ENCODE measurements at places on chromosomes 12 and 14.

DNA sequence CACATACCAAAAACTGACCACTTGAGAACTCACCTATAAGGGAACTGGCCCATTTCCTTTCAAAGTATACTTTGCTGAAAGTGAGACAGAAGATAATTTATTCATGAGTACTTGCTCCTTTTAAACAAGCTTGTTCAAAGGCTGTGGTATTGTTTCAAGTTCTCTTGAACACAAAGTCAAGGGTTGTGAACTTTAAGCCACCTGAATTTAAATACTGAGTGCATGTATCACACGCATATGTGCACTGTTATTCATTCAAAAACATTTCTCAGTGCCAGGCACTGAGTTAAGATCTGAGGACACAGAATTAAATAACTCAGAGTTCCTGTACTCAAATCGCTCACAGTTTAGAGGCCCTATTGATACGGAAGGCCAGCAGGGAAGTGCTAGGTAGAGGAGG is 19.1 kb upstream of the LDHB start:
- no peak for DNase-seq

DNA sequence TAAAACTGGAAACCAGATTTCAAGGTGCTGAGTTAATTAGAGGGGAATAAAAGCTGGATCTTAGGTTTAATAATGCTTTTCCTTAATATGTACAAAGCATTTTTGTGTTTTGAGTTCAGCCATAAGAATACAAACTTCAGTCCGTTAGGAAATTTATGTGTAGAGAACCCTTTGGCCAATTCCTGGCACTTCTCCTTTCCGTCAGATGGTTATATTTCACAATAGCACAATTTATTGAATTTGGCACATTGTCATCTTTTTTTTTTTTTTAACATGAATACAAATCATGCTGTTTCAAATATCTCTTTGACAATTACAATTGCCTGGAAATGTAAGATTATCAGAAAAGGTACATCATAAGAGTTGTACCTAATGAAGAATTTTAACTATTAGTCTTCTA is 56.2 kb upstream of the DDHD1 start:
- peak; percentile 50 for DNase-seq

- DNase-seq: no peak
Measured at GRCh38 chr12:90974286-90974685, 19.3 kb upstream of the CCER1 start.

GRCh38 chr14:73794146-73794545 is 57.5 kb upstream of the PTGR2 start:
- DNase-seq: no peak

- no peak for DNase-seq
Measured at GRCh38 chr14:103111232-103111868, 11.9 kb upstream of the TNFAIP2 start.

DNA sequence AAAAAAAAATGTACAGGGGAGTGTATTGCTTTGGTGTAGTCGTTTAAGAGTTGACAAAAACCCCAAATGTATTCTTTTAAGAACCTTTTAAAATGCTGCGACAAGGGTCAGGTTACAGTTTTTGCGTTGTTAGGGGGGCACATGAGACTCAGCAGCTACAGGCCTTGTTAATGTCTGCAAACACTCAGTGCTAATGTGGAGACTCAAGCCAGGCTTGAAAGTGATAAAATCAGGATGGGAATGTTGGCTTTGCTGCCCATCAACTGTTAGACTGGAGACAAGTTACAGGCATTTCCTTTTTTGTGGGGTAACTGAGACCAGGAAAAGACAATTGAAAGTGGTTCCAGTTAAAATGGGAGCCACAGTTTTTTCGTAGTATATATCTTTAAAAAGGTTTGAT is 84.8 kb downstream of the PRKCH start:
- no peak for DNase-seq

GRCh38 chr12:95215949-95216348 is 1.3 kb downstream of the FGD6 start:
- no peak for DNase-seq

DNA sequence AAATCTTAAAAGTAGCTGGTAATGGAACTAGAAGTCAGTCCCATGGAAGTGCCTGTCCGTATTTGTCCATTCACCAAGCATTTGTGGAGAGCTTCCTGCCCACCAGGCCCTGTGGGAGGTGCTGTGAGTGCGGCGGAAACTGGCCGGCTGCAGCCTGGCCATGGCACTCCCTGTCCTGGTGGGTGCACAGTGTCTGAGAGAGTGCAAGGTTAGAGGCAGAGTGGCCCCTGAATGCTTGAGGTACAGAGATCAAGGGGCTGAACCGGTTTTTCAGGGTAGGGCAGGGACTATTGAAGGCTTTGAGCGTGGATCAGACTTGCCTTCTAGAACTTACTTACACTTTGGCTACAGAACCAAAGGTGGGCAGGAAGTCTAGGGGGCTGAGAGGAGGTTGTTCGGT is 92.9 kb downstream of the ESR2 start:
- DNase-seq: no peak

- DNase-seq: no peak
Measured at GRCh38 chr14:50758945-50759344, 72.0 kb downstream of the NIN start.

- no peak for DNase-seq
Measured at GRCh38 chr12:65464930-65465329, 186.4 kb downstream of the MSRB3 start.

DNA sequence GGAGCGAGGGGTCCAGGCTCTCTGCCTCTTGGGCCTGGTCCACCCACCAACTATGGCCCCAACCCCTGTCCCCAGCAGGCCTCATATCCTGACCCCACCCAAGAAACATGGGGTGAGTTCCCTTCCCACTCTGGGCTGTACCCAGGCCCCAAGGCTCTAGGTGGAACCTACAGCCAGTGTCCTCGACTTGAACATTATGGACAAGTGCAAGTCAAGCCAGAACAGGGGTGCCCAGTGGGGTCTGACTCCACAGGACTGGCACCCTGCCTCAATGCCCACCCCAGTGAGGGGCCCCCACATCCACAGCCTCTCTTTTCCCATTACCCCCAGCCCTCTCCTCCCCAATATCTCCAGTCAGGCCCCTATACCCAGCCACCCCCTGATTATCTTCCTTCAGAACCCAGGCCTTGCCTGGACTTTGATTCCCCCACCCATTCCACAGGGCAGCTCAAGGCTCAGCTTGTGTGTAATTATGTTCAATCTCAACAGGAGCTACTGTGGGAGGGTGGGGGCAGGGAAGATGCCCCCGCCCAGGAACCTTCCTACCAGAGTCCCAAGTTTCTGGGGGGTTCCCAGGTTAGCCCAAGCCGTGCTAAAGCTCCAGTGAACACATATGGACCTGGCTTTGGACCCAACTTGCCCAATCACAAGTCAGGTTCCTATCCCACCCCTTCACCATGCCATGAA is 8.6 kb downstream of the ARHGAP9 start:
- DNase-seq: no peak

DNA sequence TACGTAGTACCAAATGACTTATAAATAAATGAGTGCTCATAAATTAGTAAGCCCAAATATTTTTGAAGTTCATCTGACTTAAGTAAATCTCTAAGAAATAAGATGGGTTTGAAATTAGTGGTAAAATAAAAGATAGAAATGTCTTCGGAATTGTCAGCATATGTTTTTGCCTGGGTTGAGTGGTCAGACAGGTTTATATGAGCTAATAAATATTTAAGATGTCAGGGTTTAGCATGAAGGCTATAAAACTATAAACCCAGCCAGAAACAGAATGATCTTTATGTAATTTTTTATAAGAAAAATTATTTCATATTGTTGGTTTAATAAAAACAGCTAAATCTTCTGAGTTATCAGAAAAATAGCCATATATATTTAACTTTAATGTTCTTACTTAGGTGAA is 37.3 kb downstream of the JAG2 start:
- no peak for DNase-seq

GRCh38 chr12:7787574-7788293 is 1.5 kb upstream of the NANOG start:
- DNase-seq: no peak

- DNase-seq: no peak
Measured at GRCh38 chr14:96085369-96085768, 46.2 kb downstream of the C14orf132 start.

- peak; percentile 42 for DNase-seq
Measured at GRCh38 chr12:107912421-107913004, 138.0 kb downstream of the ASCL4 start.

- DNase-seq: no peak
Measured at GRCh38 chr14:28765831-28766468, 637 bp upstream of the FOXG1 start.

- no peak for DNase-seq
Measured at GRCh38 chr14:73489481-73490175, 1.1 kb upstream of the RIOX1 start.

GRCh38 chr14:91078095-91078737 is 17.8 kb upstream of the RPS6KA5 start:
- no peak for DNase-seq

DNA sequence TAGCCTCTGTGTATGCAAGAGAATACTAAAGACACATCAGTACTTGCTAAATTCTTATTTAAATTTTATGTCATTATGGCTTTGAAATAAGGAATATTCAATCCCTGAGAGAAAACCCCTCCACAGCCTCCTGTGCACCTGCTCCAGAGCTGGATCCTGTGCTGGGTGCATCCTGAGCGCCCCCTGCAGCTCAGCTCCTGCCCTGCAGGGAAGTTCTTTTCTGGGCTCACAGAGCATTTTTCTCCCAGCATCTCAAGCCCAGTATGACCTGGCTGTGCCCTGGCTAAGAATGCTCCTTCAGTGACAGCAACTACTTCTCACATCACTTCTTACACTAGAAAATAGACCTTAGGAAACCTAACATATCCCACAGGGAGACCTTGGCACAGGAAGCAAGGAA is 1211.7 kb downstream of the TMEM121 start:
- DNase-seq: no peak

All from globus pallidus (tissue), 1 donor.